ENCODE measurements at places on chromosomes 2 and 18. TPM values are rescaled to one million over a fixed set of nuclear protein-coding genes. Genes with fewer than 3 reads are reported as not detected.

UGT1A9 gene
- not detected for polyA plus RNA-seq

LYG1 gene
- polyA plus RNA-seq: 4.4 TPM

ALK gene
- polyA plus RNA-seq: 0.34 TPM

FAHD2A gene
- polyA plus RNA-seq: 22.6 TPM
